Astrocyte of the spinal cord (primary cell): ENCODE measurements at places on chromosomes 5 and 9.
A peak's percentile ranks its signal among the peaks of the same experiment; 100 is the strongest.

DNA sequence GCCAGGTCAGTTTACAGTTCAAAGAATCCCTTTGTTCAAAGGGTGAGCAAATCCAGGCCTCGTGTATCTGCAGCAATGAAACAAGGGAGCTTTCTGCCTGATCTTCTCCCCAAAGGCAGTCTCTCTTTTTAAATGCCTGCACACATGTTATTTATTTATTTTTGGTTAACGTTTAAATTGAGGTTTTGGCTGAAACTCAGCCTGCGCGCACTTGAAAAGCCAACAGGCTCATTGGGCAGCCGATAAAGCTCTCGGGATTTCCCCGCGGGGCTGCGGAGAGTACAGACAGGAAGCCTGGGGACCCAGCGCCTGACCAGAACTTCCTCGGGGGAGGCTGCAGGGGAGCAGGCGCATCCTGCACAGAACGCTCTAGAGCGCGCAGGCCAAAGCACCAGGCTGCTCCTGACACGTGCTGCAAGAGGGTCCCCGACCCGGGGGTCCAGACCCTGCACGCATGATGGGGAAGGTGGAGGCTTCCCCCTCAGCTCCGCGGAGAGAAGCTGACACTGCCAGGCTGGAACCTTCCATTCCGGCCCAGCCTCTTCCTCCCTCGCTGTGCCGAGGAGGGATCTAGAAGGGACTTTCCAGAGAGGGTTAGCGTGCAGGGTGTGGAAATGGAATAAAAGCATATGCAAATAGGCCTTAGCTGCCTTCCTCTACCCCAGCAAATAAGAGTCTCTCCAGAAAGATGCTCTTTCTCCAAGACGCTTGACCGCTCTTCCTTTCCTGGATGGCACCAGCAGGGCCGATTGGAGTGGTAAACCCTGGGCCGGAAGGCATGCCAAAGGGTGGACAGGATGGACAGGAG is 46.1 kb downstream of the PTTG1 start:
- peak; percentile 85 for DNase-seq

- no peak for DNase-seq
These were observed 53.2 kb upstream of the FSTL4 start for GRCh38 chr5:133665571-133665970.

DNA sequence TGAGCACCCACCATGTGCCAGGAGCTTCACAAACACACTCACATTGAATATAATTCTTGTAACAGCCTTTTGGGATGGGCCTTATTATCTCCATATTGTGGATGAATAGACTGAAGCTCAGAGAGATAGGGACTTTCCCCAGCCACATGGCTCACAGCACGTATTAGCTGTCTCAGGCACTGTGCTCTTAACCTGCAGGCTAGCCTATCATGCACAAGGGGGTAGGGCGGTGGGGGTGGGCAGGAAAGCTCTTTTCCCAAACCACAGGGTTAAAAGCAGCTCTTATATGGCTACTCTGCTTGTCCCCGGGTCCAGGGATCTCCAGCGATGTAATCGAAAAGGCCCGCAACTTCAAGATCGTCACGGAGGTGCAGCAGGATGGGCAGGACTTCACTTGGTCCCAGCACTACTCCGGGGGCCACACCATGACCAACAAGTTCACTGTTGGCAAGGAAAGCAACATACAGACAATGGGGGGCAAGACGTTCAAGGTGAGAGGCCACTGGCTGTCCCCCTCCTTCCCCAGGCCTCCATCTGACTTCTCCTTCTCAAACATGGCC is 2.6 kb downstream of the FABP6 start:
- DNase-seq = no peak

- DNase-seq = no peak
These were observed 118.1 kb downstream of the TRIO start for GRCh38 chr5:14261235-14261634.

GRCh38 chr9:4668604-4669003 is 2.3 kb upstream of the SPATA6L start:
- DNase-seq = no peak

GRCh38 chr5:14948383-14948782 is 76.8 kb upstream of the ANKH start:
- DNase-seq = peak; percentile 52

- no peak for DNase-seq
These were observed 9.1 kb upstream of the SLC28A3 start for GRCh38 chr9:84349671-84350070.

DNA sequence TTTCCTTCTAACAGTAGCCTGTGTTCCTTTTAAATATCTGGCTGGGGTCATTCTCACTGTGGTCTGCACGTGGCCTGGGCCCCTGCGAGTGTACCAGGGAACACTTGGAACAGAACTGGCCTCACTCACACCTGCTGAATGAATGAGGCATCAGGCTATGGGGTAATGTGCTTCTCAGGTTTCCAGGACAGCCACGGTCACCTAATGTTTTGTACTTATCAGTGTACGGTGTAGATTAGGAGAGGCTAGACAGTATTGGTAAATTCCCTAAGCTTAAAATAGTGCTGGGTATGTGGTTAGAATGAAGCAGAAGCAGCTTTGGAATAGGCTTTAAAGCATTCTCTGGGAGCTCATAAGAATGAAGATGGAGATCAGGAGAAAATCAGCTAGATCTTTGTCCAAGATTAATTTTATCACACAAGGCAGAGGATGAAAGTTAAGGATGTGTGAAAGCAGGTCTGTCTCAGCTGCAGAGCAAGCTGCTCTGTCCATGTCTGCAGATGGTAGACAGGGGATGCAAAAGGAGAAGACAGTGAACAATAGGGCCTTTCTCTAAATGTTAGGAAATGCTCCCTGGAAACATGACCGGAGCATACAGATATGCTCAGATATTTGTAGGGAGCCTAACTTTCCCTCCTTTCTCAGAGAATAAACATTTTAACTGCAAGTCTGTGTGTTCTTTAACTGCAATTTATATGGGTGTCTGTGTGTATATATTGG is 267.5 kb downstream of the NR3C1 start:
- no peak for DNase-seq

DNA sequence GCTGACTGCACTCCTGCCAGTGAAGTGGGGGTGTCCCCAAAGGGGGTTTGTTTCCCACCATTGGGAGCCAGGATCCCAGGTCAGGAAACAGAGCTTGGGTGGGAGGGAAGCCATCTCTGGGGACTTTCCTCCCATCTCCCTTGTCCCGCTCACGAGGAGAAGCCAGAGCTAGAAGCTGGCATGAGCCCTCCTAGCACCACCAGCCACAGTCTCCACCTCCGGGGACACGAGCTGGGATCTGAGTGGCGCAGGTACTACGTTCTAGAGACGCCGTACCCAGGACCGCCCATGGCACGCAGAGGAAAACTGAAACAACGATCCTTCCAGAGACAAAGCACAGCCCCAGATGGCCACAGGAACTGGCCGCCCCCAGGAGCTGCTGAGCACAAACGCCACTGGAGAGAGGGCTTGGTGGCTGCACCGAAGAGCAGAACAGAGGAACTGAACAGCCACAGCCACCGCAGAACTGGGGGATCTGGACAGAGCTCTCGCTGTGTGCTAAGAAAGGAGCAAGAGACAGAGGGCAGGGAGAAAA is 29.8 kb downstream of the ADAMTS2 start:
- DNase-seq = no peak

DNA sequence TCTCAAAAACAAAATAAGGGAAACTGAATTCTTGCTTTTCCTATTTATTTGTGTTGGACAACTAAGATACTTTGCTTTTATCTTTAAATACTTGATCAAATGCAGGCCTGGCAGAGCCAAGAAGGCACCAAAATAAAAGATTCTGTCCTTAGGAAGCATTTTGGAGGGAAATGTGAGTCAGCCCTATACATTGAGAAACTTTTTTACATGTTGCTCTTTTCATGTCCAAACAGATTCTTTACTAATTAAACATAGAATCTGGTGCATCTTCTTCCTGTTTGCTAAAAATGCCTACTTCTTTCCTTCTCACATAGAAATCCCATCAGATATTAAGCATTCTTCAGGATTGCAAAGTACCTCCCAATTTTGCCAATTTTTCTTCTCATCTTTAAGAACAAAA is 1160.4 kb downstream of the EFNA5 start:
- DNase-seq = no peak

GRCh38 chr5:39648085-39648847 is 223.5 kb upstream of the DAB2 start:
- peak; percentile 11 for DNase-seq

DNA sequence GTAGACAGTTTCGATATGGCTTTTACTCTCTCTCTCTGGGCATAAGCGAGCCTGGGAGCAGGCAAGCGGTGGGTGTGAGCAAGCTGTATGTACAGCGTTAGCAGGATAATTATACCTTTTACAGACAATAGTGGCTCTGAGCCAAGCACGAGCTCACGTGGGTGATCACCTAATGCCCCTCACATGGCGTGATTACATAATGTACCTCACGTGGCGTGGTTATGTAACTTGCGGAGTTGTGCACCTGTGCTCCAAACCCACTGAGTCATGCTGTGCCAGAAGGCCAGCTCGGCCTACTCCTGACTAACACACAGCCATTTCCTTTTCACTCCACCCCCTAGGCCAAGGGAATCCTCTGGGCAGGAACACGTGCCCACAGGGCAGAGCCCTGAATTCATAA is 797.2 kb downstream of the EFNA5 start:
- no peak for DNase-seq

- no peak for DNase-seq
These were observed 90.1 kb upstream of the DMRT1 start for GRCh38 chr9:751137-752051.

DNA sequence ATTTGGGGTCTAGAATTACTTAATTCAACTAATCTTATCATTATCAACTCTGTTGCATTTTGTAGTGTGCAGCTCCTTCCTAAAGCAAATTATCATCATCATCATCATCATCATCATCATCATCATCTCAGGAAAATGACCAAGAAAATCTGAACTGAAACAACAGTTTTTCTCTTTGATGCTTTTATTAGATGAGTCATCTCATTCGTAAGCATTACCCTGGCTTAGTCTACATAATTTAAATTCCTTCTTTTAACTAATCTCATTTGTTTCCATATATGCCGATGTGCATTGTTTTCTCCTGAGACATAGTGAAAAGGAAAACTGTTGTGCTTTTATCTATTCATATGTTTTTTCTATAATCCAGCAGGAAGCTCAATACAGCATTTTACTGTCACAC is 173.0 kb upstream of the PDE4D start:
- DNase-seq = peak; percentile 63

DNA sequence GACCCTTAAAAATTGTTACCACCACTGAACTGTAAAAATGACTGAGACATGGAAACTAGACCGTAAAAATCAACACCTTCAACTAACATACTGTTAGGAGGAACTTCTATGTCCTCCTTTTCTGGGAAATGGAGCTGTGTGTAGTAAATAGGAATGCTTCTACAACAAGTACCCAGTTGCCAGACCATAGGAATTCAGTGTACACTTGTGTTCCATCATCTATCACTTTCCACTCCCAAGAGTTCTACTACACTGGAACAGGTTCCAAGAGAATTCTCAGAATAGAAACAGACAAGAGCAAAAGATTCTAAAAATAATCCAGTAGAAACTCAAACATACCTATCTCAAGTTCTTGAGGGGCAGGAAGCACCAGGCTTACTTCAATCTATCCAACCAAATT is 23.6 kb downstream of the UBAP2 start:
- DNase-seq = no peak

DNA sequence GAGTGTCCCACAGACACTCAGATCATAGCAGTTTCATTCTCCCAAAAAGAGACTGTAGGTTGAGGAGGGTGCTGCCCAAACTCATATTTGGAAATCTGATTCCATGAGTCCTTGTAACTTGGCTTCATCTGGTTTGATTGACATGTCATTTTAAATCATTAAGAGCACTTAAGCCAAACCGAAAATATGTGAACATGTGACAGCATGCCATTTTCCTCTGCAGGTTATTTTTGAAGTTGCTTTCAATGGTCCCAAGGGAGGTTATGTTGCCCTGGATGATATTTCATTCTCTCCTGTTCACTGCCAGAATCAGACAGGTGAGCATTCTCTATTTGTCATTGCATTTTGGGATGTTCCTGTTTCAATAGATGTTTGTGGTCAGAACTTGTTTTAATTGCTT is 87.6 kb downstream of the MAMDC2 start:
- DNase-seq = no peak

DNA sequence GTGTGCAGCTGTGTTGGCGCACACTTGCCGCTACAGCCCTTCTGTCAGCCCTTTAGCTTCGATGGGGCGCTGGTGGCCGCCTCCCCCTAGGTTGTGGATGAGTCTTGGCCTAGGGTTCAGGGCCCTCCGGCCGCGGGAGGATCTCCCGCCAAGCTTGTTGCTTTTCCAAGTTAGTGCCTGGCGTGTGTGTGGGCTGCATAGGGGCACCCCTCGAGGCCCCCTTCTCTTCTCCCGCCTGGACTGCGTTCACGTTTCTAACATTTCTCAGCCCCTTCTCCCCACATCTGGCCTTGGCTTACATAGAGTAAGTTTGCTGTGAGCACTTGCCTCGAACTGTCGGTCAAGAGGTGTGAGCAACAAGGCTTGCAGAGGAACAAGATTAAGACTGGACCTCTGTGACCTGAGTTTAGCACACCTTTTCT is 413 bp upstream of the OXCT1 start:
- DNase-seq = no peak

- peak; percentile 60 for DNase-seq
These were observed 36.5 kb downstream of the CFAP95 start for GRCh38 chr9:69857131-69857530.

GRCh38 chr9:29556317-29556716 is 1983.0 kb upstream of the C9orf72 start:
- peak; percentile 89 for DNase-seq

DNA sequence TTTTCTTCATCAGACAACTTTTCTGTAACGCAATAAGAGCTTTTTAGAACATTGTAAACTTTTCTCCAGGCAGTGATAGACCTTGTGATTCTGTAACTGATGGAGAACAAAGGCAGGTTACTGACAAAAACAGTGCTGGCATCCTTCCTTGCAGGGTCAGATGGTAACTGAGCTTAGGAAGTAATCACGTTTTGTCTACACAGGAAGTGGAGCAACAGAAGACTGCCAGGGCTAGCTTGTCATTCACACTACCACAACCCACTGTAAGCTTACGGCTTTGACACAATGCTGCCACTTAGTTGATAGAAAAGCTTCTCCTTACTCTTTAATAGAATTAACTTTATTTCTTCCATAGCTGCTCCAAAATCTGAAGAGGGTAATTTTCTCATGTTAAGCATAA is 46.8 kb downstream of the FBN2 start:
- no peak for DNase-seq

GRCh38 chr5:141821430-141821925 is 56.7 kb downstream of the PCDH1 start:
- peak; percentile 69 for DNase-seq

DNA sequence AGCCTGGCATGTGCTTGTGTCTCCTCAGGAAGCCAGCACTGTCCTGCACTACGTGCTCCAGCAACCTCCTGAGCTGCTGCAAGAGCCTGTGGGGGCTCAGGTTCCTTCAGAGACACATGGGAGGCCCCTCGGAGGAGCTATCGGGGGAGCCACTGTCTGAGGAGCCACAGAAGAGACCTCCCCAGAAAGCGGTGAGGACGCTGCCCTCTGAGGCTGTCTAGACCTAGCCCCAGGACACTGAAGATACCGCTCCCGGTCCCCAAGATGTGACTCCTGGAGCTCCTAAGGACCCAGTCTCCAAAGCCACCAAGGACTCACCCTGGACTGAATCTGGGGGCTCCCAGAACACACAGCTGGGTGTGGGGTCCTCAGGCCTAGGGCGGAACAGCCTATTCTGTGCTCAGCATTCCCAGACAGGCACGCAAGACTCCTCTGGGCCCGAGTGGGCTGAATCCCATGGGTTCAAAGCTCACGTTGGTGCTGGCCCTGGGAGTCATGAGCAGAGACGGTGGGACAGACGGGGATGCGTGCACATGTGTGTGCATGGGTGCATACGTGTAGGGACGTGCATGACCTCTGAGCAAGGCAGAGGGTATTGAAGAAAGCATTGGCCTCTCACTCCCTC is 50.0 kb downstream of the HRH2 start:
- DNase-seq = no peak
